SW 1271 (cell line): ENCODE measurements at places on chromosomes 5 and 9.

GRCh38 chr9:13266167-13266566, 13.3 kb downstream of the MPDZ start:
- peak; percentile 2 for DNase-seq

DNA sequence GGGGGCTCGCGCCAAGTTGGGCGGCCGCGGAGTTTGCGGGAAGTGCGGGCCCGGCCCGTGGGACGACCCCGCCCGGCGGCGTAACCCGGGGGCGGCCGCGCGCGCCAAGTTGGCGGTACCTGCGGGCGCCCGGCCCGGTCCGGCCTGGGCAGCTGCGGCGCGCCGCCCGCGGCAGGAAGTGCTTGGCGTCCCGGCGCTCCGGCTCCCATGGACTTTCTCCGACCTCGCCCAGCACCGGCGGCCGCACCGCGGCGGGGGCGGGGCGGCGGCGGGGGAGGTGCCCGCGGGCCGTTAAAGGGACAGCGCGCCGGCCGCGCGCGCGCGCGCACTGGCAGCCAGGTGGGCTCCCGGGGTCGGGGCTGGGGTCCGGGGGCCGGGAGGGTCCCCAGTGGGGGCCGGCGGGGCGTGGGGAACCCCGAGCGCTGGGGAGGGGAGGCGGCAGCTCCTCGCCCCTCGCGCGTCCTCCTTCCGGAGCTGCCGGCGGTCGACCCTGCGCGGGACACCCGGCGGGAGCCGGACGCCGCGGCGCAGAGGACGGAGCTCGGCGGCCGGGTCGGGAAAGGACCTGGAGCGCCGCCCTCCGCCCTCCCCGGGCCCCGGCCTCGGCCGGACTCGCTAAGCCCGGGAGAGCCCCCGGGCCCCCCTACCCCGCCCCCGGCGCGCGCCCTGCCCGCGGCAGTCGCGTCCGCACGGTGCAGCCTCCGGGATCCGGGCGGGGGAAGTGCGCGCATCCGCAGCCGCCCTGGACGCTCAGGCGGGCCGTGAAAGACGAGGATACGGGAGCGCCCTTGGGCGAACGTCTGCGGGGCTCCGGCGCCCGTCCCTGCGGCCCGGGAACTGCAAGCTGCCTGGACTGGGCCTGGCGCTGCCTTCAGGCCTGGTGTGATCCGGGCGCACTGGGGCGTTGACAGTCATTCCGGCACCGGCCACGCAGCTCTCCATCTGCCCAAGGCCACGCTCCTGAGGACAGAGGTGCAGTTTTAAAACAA, at the start of gene NACC2:
NACC2 (minus strand) TSS at position 220 of the 989 bp plus-strand sequence. CDS start 44,768 bp downstream, outside the sequence.
- DNase-seq: no peak

DNA sequence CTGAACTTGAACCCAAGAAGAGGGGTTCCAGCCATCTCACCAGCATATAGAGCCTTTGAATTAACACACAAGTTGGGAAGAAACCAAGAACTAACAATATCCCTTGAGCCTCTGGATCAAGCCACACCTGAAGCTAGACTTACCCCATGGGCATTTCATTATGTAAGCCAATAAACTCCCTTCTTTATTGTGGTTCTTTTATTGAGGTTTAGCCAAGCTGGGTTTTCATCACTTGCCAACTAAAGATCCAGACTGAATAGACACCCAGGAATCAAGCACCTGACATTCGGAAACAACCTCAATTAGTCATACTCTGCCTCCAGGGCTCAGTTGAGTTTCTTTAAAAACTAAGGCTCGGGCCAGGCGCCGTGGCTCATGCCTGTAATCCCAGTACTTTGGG, 226.7 kb downstream of the AGTPBP1 start:
- DNase-seq: no peak

DNA sequence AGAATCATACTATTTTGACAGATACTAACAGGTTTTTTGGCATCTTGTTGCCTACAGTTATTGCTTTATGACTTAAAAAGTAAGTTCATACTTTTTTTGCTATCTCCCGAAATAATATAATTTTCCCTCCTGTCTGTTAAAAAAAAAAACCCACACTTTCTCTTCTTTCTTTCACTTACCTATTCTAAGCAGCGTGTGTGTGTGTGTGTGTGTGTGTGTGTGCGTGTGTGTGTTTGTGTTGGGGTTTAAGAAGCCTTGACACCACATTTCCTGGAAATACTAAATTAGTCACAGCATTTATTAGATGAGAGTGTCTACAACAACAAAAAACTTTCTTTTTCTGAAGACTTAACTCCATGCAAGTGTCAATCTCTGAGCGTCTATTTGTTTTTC, 12.4 kb downstream of the TNFAIP8 start:
- DNase-seq: no peak

DNA sequence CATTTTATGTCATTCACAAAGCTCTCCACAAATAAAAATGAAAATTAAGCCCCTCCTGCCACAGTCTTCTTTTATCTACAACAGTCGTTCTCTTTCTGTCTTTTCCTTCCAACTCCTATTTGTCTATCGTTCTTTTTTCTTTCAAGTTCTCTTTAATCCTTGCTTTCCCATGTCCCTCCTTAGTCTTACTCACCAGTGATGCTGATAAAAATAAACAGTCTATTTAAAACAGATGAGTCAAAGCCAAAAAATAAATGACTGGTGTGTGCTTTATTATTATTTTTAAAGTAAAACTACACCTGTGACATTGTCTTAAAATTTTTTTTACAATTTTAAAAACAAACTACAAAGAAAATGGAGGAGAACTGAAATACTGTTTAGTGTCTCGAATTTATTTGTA, 137.1 kb upstream of the TMEM161B start:
- DNase-seq: no peak

GRCh38 chr5:109242518-109242917, 167.3 kb downstream of the PJA2 start:
- no peak for DNase-seq

GRCh38 chr9:5274770-5275169, 29.7 kb downstream of the RLN2 start:
- no peak for DNase-seq

DNA sequence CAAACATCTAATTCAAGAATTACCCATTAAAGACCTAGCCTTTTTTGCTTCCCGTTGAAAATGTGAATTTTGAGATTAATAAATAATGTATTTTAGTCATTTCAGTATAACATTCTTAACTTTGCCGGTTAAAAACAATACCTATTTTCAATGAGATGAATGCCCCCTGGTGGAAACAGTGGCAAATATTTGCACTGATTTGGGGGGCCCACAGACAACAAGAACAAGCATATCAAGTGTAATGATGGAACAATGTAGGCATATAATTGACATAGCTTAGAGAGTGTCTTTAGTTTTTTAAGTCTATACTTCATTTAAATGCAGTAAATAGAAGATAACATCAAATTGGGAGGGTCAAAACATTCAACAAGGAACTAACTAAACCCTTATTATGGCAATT, 111.9 kb downstream of the NTRK2 start:
- DNase-seq: peak; percentile 10

- DNase-seq: no peak
Observed at GRCh38 chr9:14218253-14218652, 95.7 kb downstream of the NFIB start.

- no peak for DNase-seq
Observed at GRCh38 chr5:1227667-1228066, 2.5 kb downstream of the SLC6A18 start.

GRCh38 chr5:39518516-39518915, 93.7 kb upstream of the DAB2 start:
- DNase-seq: no peak

GRCh38 chr5:32506799-32507198, 62.3 kb upstream of the ZFR start:
- DNase-seq: no peak

DNA sequence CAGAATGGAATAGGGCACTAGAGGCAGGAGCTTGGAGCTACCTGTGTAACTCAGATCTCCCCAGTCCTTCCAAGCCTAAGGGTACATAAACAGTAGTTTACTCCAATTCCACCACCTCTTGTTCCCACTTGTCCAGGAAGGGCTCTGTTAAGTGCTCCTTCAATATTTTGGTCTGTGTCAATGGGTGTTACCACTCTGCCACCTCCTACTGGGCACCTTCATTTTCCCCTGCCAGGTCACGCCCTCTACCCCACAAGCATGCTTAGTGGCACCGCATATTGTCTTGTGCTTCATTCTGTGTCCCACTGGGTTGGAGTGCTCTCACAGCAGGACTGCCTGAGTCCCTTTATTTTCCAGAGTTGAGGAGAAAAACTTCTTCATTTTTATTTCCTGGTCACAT, 459.8 kb downstream of the ARHGEF28 start:
- DNase-seq: no peak

GRCh38 chr9:126617003-126617822, 3.5 kb downstream of the LMX1B start:
- no peak for DNase-seq

GRCh38 chr5:108280248-108280647, 101.7 kb downstream of the FBXL17 start:
- no peak for DNase-seq

DNA sequence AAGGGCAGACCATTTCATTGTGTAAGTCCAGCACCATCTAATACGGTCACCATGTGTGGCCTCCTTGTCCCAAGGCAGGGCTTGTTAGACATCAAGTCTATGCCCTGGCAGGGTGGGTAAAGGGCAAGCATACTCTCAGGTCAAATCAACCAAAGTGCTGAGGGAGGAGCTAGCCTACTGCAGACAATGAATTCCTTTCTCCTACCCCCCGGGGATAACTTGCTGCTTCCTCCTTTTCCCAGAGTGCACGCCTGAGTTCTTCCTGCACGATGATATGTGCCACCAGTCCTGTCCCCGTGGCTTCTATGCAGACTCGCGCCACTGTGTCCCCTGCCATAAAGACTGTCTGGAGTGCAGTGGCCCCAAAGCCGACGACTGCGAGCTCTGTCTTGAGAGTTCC, 71.4 kb downstream of the RFK start:
- no peak for DNase-seq

GRCh38 chr5:180137401-180138213, 66.0 kb upstream of the RNF130 start:
- no peak for DNase-seq

- no peak for DNase-seq
Observed at GRCh38 chr5:9543311-9543920, 2.5 kb downstream of the SEMA5A start.

GRCh38 chr5:64939772-64940510, 171.2 kb downstream of the CWC27 start:
- DNase-seq: no peak

DNA sequence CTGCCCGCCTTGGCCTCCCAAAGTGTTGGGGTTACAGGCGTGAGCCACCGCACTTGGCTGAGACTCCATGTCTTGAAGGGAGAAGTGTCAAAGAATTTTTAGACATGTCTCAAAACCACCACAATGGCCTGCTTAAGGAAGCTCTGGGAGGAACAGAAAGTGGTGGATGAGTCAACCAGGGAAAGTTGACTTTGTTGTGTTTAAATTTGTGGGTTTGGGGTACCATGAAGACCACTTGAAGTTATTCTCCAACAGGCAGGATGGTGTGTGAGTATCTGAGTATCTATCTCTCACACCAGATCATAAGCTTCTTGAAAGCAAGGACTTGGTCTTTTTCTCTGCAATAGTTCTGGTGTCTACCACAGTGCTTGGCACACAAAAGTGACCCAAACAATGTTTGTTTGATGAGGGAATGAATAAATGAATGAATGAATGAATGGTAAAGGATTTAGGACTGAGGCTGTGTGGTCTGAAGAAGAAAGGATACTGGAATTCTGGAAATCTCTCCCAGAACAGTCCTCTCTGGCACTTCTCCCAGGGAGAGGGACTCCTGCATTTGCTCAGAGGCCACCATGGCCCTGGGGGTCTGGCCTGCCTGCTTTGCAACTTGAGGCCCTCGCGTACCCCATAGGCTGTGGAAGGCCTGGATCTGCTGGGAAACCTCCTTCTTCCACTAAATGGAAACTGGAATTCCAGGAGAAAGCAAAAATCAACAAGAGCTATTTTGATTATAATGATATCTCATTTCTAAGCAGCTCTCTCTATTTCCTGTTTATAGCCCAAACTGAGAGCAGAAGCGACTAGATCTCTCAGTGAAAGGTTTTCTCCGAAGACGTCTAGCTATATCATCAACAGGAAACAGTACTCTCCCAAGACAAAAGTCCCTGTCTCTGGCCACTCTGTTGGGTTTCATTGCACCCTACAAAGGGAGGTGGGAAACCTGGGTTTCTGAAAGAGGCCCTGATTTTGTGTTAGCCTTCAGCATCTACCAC, 187.9 kb downstream of the PALM2AKAP2 start:
- DNase-seq: no peak

DNA sequence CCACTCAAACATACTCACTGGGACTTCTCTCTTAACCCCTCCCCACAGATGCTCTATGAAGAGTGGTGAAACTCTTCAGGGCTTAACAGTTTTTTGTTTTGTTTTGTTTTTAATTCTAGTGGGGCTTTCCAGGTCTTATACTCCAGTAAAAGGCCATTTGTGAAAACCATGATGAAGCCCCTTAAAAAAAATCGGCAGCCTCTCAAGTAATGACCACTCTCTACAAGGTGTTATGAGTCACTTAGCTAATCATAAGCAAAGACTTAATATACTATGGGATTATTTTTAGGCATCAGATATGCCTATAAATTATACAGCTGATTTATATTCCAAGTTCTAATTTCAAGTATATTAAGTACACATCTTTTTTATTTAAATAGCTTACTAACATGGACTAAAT, 607.9 kb downstream of the RAB3C start:
- no peak for DNase-seq

DNA sequence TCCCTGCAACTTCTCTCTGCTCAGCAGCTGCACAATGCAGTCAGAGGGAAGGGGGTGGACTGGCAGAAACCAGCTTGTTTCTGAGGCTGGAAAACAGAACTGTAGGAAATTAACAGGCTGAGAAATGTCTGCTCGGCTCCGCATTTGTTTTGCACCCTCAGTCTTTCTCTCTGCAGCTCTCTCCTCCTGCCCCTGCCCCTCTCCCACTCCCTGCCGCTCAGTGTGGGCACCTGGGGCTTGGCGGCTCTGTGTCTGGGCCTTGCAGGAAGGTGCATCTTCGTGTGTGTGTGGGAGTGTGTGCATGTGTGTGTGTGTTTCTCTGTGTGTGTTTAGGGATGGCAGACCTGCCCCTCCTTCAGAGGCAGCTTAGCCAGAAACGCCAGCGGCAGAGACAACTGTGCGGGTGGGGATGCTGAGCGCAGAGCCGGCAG, 53.0 kb downstream of the PCDH1 start:
- DNase-seq: no peak

GRCh38 chr9:16985559-16986348, 115.3 kb upstream of the BNC2 start:
- no peak for DNase-seq

DNA sequence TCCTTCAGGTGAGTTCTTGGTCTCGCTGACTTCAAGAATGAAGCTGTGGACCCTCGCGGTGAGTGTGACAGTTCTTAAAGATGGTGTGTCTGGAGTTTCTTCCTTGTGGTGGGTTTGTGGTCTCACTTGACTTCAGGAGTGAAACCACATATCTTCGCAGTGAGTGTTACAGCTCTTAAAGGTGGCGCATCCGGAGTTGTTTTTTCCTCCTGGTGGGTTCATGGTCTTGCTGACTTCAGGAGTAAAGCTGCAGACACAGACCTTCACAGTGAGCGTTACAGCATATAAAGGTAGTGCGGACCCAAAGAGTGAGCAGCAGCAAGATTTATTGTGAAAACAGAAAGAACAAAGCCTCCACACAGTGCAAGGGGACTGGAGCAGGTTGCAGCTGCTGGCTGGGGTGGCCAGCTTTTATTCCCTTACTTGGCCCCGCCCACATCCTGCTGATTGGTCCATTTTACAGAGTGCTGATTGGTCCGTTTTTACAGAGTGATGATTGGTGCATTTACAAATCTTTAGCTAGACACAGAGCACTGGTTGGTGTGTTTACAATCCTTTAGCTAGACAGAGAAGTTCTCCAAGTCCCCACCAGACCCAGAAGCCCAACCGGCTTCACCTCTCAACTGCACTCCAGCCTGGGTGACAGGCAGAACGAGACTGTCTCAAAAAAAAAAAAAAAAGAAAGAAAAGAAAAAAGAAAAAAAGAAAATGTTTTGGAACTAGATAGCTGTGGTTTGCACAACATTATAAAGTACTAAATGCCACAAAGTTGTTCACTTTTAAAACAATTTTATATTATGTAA, 9.1 kb upstream of the ERMP1 start:
- DNase-seq: no peak
